ENCODE measurements at places on chromosomes 3 and 15.

GRCh38 chr3:128805772-128806171 lies 73.6 kb upstream of the ACAD9 start:
- DNase-seq: no peak

DNA sequence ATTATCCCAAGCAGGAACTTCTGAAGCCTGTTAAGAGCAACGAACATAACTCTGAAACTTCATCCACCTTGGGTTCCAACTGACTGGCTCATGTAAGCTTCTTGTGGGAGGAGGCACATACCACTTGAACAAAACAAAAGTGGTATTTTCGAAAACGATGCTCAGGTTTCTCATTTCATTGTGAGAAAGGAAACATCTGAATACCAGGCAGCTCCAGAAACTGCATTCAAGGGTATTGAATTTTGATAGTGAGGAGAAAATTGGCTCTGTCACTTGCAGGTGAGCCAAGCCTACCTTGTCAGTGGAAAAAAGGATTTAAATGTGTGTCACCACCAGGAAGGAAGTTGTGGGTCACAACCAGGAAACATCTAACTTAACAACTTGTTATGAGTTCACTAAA lies 218.1 kb upstream of the SATB1 start:
- no peak for DNase-seq

DNA sequence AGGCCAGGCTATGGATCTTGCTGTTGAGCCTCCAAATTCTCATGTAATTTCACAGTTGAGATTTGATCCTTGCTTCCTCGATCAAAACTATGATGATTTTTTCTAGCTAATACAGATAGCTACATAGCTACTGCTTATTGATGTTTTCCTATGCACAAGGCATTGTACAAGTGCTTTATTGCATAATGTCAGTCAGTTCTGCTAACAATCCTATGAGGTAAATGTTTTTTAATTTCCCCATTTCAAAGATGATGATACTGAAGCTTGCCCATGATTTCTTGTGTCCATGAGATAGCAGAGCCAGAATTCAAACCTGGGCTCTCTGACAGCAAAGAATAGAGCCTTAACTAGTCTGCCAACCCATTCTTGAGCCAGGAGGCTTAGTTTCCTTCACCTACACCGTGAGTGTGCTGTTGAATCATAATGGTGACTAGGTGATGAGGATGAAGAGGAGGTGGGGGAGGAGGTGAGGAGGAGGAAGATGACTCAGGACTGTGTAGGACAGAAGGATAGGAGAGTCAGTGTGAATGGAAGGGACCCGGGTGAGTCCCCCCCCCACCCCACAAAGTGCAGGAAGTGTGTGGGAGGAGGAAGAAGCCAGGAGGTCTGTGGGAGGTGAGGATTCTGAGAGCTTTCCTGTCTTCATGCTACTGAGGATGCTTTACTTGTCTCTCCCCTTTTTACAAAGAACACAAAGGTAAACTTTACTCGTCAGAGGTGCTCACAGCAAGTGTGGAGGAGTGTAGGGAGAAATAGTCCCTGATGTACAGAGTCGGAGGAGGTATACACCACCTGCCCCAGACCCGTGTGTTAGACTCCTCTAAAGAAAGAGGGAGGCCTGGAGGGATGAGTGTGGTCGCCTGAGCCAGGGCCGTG lies 3.6 kb downstream of the TAGLN3 start:
- no peak for DNase-seq

- peak; percentile 79 for DNase-seq
These were observed 159.0 kb upstream of the IL12A start for GRCh38 chr3:159829539-159830227.
